Occipital lobe (tissue), 3 donors: ENCODE measurements at places on chromosomes 1 and 21. TPM values are rescaled to one million over a fixed set of nuclear protein-coding genes. Genes with fewer than 3 reads are reported as not detected.

Gene S100A5
- not detected for total RNA-seq

Gene DENND2D
- 0.94 TPM for total RNA-seq

Gene OSCP1
- total RNA-seq, result 16.4 TPM

Gene SPRTN
- 15.9 TPM for total RNA-seq

Gene BLACAT1
- total RNA-seq, result 0.94 TPM

DNA sequence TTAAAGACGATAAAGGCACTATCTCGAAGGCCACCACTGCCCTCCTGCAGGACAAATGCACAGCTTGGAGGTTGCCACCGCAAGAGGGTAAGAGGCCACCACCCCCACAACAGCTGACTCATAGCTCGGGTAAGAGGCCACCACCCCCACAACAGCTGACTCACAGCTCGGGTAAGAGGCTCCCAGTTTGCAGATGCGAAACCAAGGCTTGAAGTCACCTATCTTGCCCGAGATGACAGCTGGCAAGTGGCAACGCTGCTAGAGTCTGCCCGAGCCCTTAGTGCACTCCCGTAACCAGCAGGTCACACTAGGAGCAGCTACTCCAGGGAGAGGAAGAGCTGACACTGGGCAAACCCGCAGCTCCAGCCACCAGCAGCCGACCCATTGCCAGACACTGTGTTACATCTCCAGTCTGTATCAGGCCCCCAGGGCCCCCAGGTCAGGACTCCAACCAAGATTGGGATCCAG lies 17.1 kb upstream of the SPSB1 start:
- DNase-seq, result no peak

- DNase-seq, result no peak
These were observed 549.9 kb downstream of the PLPP3 start for GRCh38 chr1:56029319-56030003.

GRCh38 chr1:152940614-152941013 lies 6.4 kb upstream of the SPRR5 start:
- DNase-seq, result no peak

- no peak for DNase-seq
These were observed 28.7 kb upstream of the PWP2 start for GRCh38 chr21:44078411-44078981.

GRCh38 chr1:84574936-84575335 lies 696 bp upstream of the CTBS start:
- no peak for DNase-seq

DNA sequence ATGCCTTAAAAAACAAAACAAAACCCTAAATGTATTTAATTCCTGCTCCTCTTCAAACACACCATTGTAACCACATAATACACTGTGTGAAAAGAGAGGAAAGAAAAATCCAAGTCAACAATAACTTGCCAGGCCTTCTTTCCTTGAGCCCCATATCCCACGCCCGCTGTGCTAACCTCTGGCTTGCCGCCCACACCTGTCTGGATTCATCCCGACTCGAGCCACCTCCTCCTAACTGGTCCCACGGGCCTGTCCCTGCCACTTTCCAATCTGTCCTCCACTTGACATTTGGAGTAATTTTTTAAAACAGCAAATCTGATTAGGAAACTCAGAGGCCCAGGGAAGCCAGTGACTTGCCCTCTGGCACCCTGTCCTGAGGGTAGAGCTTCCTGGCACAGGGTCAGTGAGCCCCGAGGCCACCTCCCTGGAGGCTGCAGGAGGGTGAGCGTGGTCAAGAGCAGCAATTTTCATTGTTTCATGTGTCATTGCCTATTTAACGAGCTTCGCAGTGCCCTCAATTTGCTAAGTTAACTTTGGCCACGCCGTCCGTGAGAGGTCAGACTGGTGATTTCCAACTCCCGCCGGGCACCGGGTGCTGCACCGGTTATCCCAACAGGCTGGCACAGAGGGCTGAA lies 54.1 kb downstream of the B3GALT5 start:
- no peak for DNase-seq

DNA sequence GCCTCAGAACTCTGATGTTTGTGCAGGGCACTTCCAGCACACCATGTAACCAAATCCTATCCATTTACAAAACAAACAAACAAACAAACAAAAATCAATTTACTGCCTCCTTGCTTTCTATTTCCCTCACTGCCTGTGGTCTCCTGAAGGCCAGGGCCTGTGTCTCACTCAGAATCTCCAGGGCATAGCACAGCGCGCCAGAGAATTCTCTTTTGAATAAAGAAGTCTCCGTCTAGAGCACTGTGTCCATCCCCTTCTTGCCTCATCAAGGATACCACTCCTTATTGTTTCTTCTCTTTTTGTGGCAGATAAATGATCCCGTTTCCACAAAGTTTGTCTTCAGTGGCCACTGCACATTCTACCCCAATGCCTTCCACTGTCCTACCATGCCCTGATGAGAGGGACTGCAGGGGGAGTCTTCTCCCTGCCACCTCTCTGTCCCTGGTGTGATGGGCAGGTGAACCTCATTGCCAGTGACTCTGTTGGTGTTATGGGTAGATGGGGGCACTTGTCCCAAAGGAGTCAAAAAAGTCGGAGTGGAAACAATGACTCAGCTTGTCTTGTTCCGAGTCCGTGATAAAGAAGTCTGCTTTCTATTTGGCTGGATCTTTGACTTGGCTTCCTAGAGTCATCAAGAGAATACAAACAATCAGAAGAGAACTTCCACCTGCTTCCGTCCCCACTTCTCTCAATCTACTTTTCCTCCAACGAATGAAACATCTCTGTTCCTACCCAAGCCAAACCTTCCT lies 30.0 kb downstream of the XCL2 start:
- no peak for DNase-seq

GRCh38 chr1:229190057-229190575 lies 80.8 kb upstream of the RAB4A start:
- DNase-seq, result no peak

GRCh38 chr1:14795589-14795988 lies 197.1 kb downstream of the KAZN start:
- DNase-seq, result no peak

GRCh38 chr1:118275472-118276115 lies 90.6 kb upstream of the SPAG17 start:
- no peak for DNase-seq

- no peak for DNase-seq
These were observed 44.4 kb downstream of the RPS6KC1 start for GRCh38 chr1:213095467-213095866.

GRCh38 chr1:63799307-63799706 lies 25.5 kb downstream of the ROR1 start:
- no peak for DNase-seq

DNA sequence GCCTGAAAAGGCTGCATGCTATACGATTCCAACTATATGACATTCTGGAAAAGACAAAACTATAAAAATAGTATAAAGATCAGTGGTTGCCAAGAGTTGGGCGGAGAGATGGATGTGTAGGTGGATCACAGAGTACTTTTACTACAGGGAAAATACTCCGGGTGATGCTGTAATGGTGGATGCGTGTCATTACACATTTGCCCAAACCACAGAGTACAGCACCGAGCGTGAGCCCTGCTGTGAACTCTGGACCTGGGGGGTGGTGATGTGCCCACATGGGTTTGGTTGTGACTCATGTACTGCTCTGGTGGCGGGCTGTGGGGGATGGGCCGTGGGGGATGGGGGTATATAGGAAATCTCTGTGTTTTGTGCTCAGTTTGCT lies 162.7 kb upstream of the COL6A1 start:
- DNase-seq, result no peak

DNA sequence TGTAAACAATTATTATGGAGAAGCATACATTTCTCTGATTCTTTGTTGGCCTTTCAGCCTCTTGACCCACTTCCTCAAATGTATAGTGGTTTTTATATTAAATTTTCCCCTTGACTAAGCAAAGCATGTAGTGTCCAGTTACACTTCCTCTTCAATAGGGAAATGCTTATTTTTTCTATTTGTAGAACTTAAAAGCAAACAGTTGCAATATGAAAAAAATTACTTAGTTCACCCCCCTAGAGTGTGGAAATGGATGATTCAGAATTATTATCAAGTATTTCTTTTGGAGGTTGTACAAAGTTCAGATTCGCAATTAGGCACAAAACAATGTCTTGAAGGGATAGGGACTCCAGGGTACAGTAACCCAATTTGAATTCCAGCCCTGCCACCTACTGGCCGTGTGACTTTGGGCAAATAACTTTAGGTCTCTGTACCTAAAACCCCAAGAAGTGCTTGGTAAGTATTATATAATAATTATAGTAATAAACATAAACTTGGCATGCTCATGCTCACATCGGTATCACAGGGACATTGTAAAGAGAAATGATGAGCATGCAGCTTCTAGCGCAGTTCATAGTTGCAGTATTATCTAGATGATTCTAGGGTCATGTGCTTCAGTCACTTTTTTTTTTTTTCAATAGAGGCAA lies 28.6 kb upstream of the IFNGR2 start:
- DNase-seq, result no peak

- no peak for DNase-seq
These were observed 170.2 kb downstream of the DYRK1A start for GRCh38 chr21:37536616-37537278.

- no peak for DNase-seq
These were observed 576.1 kb upstream of the RGS18 start for GRCh38 chr1:191582169-191582568.

- no peak for DNase-seq
These were observed 83.3 kb downstream of the ARHGEF10L start for GRCh38 chr1:17622823-17623222.

DNA sequence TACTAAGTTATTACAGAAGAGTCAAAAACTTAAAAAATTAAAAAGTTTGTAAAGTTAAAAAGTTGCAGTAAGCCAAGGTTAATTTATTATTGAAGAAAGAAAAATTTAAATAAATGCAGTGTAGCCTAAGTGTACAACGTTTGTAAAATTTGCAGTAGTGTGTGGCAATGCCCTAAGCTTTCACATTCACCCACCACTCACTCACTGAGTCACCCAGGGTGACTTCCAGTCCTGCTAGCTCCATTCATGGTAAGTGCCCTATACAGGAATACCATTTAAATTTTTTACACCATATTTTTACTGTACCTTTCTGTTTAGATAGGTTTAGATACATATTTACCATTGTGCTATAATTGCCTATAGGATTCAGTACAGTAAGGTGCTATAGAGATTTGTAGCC lies 88.6 kb downstream of the CTH start:
- no peak for DNase-seq
